ENCODE measurements at places on chromosomes 2 and 18.

DNA sequence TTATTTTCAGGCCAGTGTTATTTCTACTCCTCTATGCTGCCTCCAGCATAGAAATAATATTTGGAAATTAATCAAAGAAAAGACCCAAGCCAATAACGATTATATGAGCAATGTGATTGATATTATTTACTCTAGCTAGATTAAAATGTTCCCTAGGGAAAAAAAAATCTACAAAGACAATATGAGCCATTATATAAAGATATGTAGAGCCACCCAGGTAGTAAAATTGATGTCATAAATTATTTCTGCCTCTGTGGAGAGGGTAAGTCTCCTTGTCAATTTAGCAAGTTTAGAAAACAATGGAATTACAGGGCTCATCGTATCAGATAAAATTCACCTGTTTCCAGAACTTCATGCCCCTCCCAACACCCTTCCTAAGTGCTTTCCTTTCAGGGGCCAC, 202.9 kb downstream of the RDH14 start:
- no peak for DNase-seq

DNA sequence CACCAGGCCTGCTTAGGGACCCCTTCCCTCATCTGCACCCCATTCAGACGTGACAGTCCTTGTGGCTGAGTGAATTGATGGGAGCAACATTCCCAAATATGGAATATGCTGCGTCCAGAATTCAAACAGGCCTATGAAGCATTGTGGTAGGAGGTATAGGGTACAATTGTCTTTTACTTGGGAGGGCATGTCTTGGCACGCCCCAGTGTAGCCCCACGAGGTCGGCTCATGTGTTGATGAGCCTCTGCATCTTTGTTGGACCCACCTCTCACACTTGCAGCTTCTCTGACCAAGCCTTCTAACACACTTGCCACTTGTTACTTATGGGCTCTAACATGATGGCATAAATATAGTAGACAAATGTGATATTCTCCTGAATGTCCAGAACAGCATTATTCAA, 1.6 kb downstream of the TIMM21 start:
- no peak for DNase-seq

GRCh38 chr2:102523651-102524050, 50.6 kb downstream of the SLC9A4 start:
- DNase-seq, result no peak

GRCh38 chr2:128772671-128773070, 454.0 kb upstream of the HS6ST1 start:
- DNase-seq, result no peak

DNA sequence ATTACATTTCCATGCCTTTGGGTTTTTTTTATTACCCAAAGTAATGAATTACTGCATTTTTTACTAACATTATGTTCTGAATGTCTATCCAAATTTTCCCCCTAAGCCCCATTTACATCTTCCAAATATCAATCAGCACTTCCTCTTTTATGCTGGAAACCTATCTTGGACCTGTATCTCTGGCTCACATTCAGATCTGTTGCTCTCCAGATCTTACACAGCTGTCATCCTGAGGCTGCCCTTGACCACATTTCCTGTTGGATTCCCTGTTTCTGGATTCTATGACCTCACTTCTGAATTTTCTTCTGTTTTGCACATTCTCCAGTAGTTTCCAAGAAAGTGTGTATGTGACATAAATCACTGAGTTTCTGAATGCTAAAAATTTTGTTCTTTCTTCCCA, 146.7 kb downstream of the PDE1A start:
- DNase-seq, result no peak
